ENCODE measurements at places on chromosomes 7 and 10.

DNA sequence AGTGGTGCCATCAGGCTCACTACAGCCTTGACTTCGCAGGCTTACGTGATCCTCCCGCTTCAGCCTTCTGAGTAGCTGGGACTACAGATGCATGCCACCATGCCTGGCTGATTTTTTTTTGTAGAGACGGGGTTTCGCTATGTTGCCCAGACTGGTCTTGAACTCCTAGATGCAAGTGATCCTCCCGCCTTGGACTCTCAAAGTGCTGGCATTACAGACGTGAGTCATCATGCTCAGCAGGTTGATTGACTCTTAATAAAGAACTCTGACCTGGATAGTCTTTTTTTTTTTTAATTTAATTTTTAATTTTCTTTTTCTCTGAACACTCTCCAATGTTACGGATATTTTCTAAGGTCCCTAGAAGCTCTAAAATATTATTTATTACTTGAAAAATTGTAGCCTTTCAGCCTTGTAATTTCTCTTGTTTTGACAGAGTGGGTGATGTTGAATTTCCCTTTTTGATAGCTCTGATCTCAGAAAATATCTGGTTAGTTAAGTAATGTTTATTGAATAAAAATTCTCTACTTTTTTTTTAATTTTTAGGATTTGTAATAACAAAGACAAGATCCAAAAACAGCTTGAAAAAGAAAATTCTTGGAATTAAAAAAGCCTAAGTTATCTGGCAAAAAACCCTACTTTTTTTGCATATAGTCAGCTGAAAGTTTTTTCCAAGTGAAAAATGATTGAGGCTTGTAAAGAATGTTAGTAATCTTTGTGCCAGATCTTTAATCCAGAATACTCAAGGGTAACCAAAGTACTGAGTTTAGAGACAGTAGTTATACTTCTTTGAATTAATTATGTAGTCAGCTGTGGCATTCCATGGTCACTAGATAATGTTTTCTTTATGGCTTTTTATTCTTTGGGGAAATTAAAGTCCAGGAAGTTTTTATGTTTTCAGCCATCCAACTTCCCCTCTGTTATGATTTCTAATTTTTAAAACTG lies 26.7 kb downstream of the TBC1D12 start:
- no peak for DNase-seq

DNA sequence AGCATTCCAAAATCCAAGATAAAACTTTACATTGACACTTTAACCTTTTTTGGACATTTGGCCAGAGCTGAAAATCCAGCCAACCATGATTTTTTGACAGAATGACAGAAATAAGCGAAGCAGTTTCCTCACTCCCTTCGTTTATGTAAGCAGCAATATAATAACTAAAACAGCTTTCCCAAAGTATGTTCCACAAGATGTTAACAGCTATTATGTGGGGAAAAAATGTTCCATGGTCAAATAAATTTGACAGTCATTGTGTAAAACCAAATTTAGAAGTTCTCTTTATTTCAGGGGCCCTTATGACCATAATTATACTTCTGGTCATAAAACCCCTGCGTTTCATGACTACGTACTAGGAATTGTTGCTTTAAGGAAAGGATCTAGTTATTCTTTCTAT lies 416.5 kb downstream of the MAGI2 start:
- no peak for DNase-seq

GRCh38 chr7:47568547-47568946 lies 13.4 kb downstream of the TNS3 start:
- no peak for DNase-seq

DNA sequence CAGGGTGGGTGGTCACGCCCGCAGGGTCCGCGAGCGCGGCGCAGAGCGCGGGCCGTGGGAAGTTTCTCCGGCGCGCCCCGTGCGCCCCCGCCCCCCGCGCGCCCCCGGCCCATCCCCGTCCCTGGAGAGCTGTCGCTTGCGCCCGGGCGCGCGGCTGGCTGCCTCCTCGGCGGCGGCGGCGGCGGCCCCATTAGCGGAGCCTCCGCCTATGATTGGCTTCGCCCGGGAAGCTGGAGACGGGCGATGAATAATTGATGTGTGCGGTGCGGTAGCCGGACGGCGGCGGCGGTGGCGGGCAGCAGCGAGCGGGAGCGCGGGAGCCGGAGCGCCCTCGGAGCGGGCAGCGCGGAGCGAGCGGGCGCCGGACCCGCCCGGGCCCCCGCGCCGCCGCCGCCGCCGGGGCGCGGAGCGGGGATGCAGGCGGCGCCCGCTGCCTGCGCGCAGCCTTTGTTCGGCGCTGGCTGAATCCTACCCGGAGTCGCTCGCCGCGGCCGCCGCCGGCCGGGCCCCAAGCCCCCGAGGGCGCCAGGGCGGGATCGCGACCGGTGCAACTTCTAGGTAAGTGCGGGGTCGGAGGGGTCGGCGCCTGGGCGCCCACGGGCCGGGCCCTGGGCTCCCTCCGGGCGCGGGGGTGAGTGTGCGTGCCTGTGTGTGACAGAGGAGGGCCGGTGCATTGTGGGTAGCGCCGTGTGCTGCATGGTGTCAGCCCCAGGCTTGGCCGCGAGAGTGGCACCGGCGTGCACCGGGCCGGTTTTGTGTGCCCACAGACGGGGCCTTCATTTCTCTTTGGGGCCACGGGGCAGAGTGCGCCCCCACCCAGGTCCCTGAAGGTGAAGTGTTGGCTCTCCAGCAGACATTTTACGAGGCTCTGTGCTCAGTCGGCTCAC lies 103.8 kb upstream of the PPIF start:
- peak; percentile 44 for DNase-seq

- DNase-seq, result no peak
These were observed 217.1 kb downstream of the TMEM178B start for GRCh38 chr7:141290973-141291372.

DNA sequence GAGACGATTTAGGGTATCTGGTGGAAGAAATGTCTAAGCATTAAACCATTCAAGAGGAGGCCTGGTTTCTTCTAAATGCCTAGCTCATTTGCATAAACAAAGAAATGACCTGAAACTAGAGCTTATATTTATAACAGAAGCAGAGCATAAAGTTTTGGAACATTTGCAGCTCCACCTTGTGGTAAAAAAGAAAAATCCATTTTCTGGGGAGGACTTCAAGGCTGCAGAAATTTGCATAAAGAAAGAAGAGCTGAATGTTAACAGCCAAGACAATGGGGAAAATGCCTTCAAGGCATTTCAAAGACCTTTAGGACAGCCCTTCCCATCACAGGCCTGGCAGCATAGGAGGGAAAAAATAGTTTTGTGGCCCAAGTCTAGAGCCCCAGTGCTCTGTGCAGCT lies 362.0 kb downstream of the ZNF248 start:
- DNase-seq, result no peak

DNA sequence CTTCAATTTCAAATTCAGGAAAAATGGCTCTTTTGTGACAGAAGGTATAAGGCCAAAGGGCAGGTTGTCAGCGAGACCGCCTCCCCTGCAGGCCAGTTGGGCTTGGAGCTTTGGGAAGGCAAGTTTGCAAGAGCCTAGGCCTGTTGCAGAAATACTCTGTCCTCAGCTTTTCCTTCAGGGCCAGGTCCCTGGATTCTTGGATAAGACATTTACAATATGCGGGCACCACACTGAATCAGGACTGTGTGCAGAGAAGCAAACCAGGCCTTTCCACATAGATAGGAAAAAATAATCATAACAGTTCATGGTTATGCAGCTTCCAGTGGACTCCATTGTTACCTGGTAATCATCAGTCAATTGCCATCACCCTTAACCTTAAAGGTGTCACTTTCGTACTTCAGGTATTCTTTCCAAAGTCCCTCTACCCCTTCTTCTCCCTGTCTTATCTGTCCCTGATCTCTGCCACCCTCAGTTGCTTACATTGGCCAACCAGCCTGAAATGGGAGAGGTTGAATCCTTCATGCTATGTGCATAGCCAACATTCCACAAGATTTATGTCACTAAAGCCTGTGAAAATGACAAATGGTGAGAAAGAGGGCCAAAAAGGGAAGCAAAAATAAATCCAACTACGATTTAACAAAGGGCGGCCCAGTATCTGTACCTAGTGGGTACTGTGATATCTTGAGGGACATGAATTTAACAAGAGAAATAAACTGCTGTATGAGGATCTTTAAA lies 304.5 kb upstream of the NFE2L3 start:
- no peak for DNase-seq

GRCh38 chr7:158013085-158013668 lies 574.4 kb downstream of the PTPRN2 start:
- no peak for DNase-seq

GRCh38 chr10:44564790-44565189 lies 179.9 kb upstream of the CXCL12 start:
- no peak for DNase-seq

- no peak for DNase-seq
These were observed 23.1 kb downstream of the SHH start for GRCh38 chr7:155789001-155789725.

- no peak for DNase-seq
These were observed 548.7 kb upstream of the GALNT17 start for GRCh38 chr7:70582927-70583895.

GRCh38 chr10:128336401-128336800 lies 210.2 kb upstream of the MKI67 start:
- no peak for DNase-seq

DNA sequence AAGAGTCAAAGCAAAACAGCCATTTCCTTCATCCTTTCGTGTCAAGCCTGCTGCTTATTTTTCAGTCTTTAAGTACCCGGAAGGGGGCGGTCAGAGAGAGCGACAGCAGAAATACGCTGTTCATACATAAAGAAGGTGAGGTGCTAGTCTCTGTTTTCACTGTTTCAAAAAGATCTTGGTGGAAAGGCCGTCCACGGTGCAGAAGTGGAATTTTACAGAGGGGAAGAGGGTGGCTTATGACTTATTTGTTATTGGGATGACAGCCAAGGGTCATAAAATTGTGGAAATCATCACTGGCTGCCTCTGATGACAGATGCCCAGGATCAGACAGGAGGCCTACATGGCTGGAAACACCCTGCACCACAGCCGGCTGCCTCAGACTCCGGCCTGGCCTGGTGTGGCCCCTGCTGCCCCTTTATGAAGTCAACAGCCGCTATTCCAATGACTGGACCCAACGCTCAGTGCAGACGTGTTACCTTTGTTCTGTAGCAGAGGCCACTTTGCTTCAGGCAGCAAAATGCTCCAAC lies 57.0 kb downstream of the HIPK2 start:
- DNase-seq, result no peak

DNA sequence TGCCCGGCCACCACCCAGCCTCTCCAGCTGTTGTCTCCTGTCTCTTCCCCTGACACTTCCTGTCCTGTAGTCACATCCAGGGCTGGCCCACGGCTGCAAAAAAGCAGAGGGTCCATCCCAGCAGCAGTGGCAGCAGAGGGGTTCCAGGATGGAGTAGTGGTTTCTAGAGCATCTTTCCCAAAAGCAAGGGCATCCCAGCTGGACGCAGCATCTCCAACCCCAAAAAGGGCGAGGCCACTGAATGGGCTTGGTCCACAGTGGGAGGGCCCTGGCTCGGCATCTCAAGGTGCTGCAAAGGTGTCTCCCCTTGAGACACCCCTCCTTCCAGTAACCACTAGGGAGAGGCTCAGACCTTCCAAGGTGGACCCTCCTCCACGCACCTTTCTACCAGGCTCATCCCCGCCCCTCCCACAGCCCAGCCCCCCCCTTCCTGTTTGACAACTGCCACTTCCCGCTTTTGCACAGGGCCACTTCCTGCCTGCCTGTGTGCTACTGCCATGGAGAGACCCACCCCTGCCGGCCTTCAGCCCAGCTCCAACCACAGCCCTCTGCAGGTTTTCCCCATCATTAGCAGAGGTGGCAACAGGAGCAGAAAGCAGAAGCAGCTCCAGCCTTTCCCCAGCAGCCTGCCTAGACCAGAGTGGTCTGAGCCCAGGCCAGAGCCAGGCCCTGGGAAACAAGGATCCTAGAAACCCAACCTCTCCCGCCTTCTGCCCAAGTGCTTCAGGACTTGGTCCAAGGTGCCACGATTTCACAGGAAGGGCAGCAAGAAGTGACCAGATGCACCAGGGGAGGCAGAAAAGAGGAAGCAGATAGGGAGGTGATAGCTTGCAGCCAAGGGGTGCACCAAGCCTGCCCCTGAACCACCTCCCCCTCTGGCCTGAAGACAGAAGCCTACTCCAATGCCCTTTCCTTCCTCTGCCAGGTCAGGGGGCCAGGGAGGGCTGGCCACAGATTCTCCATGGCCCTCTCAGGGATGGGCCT lies 8.6 kb downstream of the CAMK2G start:
- peak; percentile 76 for DNase-seq

DNA sequence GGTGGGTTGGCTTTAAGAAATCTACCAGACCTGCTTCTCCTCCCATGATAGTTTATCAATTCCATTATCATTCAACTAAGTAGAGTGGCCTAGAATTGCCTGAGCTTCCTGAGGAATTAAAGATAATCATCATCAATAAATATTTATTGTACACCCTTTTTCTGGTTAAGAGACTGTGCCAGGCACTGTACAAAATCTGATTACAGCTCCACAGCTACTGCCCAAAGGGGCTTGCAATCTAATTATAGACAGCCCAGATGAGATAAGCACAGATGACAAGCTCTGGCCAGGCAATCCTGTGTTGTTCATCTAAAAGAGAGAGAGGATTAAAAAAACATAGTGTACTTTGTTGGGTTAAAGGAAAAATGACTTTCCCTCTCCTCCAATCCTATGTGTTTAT lies 586.4 kb downstream of the GATA3 start:
- no peak for DNase-seq

DNA sequence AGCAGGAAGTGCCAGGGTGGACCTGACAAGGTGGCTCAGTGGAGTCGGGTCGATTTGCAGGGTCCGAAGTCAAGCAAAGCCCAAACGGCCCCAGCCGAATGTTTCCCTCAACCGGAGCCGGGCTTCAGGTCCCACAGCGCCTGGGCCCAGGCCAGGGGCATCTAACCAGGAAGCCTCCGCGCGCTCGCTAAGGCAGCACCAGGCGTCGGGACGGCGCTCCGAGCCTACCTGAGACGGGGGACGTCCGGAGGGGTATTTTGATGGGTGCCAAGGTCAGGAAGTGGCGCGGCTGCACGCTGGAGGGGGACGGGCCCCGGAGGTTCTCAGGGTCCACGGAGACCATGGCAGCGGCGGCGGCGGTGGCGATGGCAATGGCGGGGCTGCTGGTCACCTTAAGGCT lies 51.5 kb downstream of the TCERG1L start:
- no peak for DNase-seq

GRCh38 chr7:83908526-83908925 lies 259.6 kb upstream of the SEMA3E start:
- no peak for DNase-seq

Data from CD4-positive, alpha-beta T cell treated with Interleukin-6 at 100 ng/mL for 8 hours (primary cell).